GM12864 (cell line): ENCODE measurements at places on chromosomes 16 and 17.
A peak's percentile ranks its signal among the peaks of the same experiment; 100 is the strongest.

DNA sequence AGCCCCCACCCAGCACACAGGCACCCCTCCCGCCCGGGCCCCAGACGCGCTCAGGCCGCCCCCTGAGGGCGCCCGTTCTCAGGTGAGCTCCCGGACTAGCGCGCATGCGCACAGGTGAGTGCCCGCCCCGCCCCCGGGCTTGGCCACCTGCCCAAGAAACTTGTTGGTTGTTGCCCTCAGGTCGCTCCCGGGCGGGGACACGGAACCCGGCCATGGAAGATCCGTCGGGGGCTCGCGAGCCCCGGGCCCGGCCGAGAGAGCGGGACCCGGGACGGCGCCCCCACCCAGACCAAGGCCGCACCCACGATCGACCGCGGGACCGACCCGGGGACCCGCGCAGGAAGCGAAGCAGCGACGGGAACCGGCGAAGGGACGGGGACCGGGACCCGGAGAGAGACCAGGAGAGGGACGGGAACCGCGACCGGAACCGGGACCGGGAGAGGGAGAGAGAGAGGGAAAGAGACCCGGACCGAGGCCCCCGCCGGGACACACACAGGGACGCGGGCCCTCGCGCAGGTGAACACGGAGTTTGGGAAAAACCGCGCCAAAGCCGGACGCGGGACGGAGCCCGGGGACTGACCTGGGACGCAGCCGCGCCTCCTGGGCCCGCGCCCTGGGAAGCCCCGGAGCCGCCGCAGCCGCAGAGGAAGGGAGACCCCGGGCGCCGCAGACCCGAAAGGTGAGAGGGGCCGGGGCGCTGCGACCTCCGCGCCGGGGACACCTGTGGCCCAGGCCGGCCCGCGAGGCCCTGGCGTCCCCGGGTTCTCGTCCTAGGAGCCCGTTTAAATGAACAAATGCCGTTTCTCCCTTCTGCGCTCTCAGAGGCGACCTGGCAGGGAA lies at the start of gene MARVELD3:
TSS of gene MARVELD3 (plus strand) at position 167 of the 840 bp plus-strand sequence. CDS start at position 213, 46 bp downstream.
- no peak for DNase-seq

GRCh38 chr16:51416926-51417325 lies 265.9 kb upstream of the SALL1 start:
- DNase-seq: no peak

- DNase-seq: no peak
Measured at GRCh38 chr16:71460941-71461340, 1.1 kb downstream of the ZNF23 start.

- DNase-seq: no peak
Measured at GRCh38 chr17:75594499-75595283, 7.1 kb downstream of the MYO15B start.

- no peak for DNase-seq
Measured at GRCh38 chr16:82671741-82672140, 45.0 kb downstream of the CDH13 start.

GRCh38 chr17:72151565-72152386 lies 31.0 kb downstream of the SOX9 start:
- no peak for DNase-seq

DNA sequence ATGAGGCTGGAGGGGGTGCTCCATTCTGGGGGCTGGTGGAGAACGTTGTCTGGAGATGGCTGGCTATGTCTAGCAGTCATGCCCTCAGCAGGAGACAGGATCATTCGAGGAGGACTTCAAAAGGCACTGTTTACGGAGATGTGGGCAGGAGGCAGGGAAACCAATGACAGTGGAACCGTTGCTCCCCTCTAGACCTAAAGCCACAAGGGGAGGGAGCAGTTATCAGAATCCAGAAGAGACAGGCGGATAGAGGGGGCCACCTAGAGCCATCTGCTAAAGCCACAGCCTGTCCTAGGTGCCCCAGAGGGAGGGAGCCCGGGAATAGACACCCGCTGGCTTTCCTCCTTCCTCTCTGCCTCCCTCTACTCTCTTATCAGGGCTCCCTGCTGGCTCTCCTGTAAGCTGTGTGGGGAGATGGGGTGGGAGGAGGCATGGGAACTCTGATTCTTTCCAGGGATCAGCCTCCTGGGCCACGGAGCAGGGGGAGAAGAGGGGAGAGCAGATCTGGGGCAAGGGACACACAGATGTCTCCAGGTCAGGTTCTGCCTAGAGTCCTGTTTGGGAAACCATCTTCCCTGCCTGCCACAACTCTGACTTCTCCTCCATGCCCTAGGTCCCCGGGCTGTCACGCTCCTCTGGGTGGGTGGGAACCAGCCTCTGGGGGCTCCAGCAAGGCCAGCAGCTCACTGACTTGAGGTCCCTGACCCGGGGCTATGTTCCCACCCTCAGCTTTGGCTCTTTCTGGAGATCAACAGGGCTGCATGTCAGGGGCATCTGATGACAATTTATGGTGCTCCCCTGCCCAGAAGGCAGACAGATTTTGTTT lies 42.3 kb downstream of the IRX3 start:
- DNase-seq: no peak

GRCh38 chr17:29977836-29978235 lies 36.4 kb downstream of the EFCAB5 start:
- no peak for DNase-seq

DNA sequence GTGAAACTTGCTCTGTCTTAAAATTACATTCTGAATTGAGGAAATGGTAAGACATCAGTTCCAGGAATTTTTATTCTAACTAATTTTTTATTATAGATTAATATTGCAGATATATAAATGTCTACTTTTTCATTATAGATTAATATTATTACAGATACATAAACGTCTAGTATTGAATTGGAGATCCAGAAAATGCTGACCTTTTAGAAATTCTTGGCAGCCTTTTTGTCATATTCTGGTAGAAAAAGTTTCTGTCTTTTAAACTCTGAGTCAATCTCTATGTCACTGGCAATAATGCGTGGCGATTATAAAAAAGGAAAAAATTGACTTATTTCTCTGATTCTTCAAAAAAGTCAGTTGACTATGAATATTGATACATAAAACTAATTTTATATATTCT lies 8.7 kb downstream of the ERCC4 start:
- no peak for DNase-seq

GRCh38 chr16:16158741-16159374 lies 64.4 kb downstream of the ABCC6 start:
- DNase-seq: no peak

GRCh38 chr17:80428363-80428762 lies 13.4 kb downstream of the ENDOV start:
- no peak for DNase-seq

DNA sequence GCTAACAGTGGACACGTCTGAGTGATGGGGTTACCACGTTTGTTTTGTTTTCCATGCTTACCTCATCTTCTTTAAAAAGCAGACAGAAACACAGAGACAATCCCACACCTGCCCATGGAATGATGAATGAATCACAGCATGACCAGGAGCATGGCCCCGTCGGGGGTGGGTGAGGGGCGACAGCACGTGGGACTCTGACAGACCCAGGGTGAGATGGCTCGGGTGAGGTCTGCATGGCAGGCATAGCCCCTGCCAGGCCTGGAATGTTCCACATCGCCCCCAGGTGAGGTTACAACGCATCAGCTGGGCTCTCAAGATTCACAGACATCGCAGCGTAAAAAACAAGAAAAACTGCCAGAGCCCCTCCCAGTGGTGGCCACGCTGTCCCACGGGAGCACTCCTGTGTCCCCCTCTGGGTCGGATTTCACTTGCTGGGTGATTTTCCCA lies 18.1 kb downstream of the SLC7A5 start:
- DNase-seq: no peak

GRCh38 chr16:87701505-87701921 lies 64.3 kb downstream of the KLHDC4 start:
- no peak for DNase-seq

- DNase-seq: no peak
Measured at GRCh38 chr16:3173892-3174617, 13.9 kb upstream of the OR1F1 start.

GRCh38 chr16:13106464-13106863 lies 205.1 kb downstream of the SHISA9 start:
- DNase-seq: no peak

GRCh38 chr16:4612474-4612931 lies 2.2 kb downstream of the UBALD1 start:
- DNase-seq: no peak

DNA sequence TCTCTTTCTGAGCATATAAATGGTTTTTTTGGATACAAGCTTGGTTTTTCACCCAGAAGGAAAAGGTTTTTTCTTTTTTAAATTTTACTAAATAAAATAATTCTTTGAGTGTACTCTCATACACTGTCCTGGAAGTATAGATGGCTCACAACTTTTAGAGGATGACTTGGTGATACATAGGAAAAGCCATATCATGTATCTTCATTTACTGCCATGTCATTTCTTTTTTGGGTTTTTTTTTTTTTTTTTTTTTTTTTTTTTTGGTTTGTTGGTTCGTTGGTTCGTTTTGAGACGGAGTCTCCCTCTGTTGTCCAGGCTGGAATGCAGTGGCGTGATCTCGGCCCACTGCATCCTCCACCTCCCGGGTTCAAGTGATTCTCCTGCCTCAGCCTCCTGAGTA lies 11.8 kb downstream of the OGFOD1 start:
- DNase-seq: no peak

GRCh38 chr16:57049678-57050077 lies 42.7 kb upstream of the CPNE2 start:
- DNase-seq: peak; percentile 62

GRCh38 chr17:82876149-82876548 lies 36.3 kb upstream of the ZNF750 start:
- no peak for DNase-seq

DNA sequence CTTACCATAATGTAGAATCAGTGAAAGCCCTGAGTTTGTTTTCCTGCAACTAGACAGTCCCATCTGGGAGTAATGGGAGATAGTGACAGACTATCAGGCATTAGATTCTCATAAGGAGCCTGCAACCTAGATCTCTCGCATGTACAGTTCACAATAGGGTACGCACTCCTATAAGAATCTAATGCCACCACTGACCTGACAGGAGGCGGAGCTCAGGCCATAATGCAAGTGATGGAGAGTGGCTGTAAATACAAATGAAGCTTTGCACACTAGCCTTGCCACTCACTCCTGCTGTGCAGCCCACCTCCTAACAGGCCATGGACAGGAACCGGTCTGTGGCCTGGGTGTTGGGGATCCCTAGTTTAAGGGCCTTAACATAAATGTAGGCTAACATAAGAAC lies 21.4 kb downstream of the THUMPD1 start:
- DNase-seq: no peak

DNA sequence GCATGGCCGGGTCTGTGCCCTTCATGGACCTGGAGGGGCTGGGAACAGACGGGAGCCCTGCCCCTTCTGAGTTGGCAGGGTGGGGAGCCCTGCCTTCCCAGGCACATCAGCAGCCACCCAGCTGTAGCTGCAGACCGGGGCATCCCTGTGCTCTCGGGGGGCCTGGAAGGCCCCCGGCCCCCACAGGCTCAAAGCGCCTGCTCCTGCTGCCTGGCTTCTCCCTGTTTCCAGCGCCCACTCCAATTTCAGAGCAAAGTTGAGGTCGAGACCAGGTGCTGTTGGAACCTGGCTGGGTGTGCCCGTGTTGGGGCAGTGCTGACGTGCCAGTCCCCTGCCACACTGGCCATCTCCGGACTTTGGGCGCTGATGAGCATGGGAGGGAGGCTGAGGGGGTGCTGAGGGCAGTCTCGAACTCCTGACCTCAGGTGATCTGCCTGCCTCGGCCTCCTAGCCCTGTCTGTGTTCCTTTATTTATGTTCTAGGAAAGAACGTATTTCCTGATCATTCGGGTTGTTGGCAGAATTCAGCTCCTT lies 4.9 kb upstream of the PRSS27 start:
- DNase-seq: no peak

DNA sequence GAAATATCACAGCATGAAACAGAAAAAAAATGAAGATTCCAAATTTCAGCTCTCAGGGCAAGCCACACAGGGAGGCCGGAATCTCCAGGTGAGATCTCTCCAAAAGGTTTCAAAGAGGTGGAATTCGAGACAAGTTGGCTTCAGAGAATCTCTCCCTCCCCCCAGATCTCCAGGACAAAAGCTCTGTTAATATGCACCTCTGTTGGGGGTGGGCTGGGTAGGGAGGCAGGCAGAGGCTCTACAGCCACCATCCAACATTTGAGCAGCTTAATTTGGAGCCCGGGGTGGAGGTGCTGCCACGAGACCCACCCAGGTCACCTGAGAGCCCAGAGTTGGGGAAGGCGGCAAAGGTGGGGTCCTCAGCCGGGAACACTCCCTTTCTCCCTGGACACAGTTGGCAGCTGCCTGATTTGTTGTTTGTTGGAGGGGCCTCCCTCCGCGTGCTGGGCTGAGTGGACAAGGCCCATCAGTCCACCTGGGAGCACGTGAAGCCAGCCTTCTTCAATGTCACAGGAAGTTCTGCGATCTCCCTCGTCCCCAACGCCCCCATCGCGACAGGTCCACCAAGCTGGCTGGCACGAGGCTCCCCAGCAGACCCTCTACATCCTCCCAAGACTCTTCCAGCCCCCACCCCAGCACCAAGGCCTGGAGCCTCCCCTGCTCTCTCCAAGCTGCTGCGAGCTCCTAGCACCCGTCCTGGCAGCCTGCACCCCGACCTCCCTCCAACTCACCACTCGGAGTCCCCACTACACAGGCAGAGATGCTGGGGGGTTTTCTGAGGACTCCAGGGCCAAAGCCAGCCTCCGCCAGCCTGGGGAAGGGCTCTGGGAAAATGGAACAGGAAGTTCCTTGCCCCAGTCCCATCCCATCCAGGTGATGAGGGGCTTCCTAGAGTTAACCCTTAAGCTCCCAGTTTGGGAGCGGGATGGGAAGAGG lies at the start of gene ZSCAN10:
TSS of gene ZSCAN10 (minus strand) at position 836 of the 936 bp plus-strand sequence. CDS start 6,357 bp downstream, outside the sequence.
- DNase-seq: no peak

DNA sequence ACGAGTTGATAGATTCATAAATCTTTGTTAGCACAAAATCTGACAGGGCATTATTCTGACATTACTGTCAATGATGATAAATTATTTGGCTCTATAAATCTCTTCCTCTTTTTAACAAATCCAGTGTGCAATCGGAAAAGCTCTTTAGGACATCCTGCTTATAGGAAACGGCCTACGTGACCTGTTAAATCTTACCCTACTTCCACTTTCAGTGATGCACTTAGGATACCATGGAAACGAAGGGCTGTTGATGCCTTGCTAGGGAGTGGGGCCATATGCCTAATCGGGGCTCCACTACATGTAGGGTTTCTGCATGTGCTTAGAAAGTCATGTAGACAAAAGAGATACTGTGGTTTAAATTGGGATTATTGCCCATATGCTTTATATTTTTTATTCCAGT lies 27.2 kb downstream of the ZNF594 start:
- no peak for DNase-seq

DNA sequence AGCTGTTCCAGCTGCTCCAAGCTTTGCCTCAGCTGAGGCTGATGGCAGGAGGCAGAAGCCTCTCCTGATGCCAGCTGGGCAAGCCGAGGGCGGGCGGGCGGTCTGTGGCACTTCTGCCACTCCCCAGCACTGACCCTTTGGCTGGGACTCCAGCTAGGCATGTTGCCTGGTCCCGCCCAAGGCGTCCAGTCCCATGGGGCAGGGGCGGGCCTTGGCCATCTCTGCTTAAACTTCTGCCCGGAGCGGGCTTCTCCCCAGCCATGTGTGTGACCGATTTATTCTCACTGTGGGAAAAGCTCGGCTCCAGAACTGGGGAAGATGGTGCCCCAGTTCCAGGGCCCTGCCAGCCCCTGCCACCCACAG lies 349.1 kb downstream of the SEC14L1 start:
- no peak for DNase-seq

GRCh38 chr17:36930583-36930900 lies 6.7 kb upstream of the LHX1 start:
- no peak for DNase-seq

- DNase-seq: no peak
Measured at GRCh38 chr16:4911970-4912386, 25.0 kb downstream of the PPL start.

- DNase-seq: no peak
Measured at GRCh38 chr16:68432701-68433100, 15.6 kb downstream of the SMPD3 start.
